ENCODE measurements at places on chromosomes 7 and 10.

- DNase-seq = no peak
Observed at GRCh38 chr10:91589015-91589657, 43.7 kb downstream of the PPP1R3C start.

DNA sequence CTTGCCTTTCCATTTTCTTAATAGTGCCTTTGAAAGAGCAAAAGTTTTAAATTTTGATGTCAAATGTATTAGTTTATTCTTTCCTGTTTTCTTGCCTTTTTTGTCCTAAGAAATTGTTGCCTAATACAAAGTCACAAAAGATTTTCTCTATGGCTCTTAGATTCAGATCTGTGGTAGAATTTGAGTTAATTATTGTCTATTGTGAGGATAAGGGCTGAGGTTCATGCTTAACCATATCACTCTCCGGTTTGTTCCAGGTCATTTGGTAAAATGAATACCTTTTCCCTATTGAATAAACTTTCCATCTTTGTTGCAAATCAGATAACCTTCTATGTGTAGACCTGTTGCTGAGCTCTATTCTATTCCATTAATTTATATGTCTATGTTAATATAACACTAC, 96.0 kb downstream of the NOD1 start:
- no peak for DNase-seq

- no peak for DNase-seq
Observed at GRCh38 chr10:118002581-118002980, 44.2 kb downstream of the RAB11FIP2 start.

GRCh38 chr10:15427843-15428414, 56.8 kb upstream of the FAM171A1 start:
- DNase-seq = no peak

DNA sequence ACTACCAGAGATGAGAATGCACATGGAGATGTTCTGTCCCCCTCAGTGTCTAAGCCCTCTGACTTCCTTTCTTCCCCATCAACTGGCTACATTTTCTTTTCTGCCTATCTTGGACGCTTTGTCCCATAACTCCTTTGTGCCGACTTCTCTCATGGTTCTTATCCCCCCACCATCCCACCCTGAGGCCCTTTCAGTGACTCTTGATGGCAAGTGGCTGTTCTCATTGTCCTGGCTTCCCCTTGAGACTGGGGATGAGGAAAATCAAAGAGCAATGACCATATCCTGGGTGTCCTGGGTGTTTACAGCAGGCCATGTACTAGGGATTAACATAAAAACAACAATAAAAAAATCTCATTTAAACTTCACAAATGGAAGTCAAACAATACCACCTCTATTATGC, 18.8 kb upstream of the GGCT start:
- no peak for DNase-seq

GRCh38 chr10:75987616-75988015, 556.2 kb downstream of the LRMDA start:
- DNase-seq = no peak

DNA sequence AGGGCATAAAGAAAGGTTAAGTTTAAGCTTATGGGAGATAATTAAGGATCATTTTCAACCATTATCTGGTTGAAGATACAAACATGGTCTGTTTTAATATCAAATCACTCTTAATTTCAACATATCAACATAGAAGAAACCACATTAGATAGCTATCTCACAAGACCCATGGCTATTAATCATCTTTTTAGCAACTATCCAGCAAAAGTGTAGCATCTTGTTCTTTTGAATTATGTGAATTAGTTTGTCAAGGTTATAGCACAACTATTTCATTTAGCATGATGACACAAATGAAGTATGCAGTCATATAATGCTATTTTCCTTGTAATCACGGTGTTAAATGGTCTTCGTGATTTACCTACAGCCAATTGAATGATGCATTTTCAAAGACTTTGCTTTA, 58.9 kb upstream of the PPP1R9A start:
- DNase-seq = no peak

DNA sequence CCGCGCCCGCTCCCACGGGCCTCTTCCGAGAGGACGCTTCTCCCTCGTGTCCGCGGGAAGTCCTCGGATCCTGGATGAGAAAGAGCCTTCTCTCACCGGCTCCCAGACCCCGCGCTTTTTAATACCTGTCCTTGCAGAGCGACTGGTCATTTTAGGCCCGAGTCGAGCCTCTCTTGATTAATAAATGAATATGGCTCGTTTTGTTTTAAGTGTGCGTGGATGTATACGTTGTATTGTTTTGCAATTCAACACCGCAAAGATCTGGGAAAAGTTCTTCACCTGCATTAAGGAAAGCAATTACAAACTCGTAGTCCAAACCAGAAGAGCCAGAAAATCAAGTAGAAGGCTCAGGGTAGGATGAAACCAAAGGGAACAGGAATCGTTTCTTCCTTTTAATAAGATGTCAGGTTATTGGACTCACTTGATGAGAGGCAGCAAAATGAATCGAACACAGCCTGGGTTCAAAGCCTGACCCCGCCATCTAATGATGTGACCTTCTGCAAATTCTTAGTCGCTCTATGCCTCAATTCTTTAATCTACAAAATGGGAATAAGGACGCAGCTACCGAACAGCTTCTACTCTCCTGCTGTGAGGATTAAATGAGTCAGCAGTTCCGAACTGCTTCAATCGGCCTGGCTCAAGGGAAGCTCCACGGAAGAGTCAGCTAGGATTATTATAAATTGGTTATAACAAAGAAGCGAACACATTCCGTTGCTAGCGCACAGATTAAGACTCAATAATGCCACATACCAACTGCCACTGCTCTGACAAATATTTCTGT, 277.8 kb upstream of the NEBL start:
- no peak for DNase-seq

DNA sequence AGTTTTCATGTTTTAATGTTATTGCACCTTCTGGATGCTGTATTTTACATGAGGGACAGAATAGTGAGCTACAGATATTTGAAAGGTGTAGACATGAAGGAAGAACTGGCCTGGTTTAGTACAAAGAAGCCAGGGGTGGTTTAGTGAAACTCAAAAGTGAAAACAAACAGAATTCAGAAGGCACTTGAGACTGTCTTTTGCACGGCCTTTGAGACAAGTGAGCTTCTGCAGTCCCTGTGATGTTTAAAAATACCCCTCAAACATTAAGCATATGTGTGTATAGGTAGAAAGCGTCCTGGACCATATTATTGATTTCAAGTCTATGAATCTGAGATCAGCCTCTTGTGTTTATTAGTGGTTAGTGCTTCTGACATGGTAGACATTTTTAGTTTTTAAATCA, 118.9 kb downstream of the CDK14 start:
- DNase-seq = no peak

DNA sequence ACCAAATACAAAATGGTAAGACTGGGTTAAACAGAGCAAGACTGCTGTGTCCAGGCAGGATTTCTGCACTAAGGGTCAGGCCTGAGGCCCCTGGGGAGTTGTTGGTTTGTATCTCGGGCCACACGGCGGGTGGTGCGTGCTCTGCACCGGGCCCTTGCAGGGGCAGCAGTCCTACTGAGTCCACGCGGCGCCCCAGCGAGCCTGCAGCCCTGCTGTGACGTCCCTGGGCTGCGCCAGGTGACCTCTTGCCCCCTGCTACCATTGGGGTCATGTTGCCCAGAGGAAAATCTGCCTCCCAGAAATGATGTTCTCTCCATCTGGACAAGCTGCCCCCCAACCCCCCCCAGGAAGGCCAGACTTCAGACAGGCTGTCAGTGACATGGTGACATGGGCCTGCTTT, 281.5 kb downstream of the CELF2 start:
- DNase-seq = no peak

DNA sequence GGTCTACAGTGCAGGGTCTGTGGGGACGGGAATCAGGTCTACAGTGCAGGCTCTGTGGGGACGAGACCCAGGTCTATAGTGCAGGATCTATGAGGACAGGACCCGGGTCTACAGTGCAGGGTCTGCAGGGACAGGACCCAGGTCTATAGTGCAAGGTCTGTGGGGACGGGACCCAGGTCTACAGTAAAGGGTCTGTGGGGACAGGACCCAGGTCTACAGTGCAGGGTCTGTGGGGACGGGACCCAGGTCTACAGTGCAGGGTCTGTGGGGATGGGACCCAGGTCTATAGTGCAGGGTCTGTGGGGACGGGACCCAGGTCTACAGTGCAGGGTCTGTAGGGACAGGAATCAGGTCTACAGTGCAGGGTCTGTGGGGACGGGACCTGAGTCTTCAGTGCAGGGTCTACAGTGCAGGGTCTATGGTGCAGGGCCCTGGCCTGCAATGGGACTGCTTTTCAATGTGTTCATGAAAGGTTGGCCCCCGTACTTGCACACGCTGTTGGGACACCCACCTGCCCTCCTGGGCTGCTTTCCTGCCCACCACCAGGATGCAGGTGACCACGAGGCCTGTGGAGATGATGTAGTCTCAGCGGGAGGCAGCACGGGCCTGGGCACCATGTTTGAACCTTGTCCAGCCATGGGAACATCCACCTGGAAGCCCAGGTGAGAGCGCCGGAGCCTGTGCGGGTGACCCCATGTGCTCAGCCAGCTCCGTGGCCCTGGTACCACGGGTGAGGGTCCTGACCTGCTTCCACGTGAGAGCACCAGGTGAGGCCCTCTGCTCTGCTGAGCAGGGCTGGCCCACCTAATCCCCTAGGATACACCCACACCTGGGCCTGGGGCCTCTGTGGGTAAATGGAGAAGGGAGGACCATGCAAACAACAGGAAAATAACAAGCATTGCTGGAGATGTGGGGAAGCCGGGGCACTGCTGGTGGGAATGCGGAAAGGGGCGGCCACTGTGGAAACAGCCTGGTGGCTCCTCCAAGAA, 91.4 kb upstream of the DIP2C start:
- DNase-seq = no peak

GRCh38 chr7:155576900-155577508, 30.6 kb upstream of the CNPY1 start:
- DNase-seq = no peak

DNA sequence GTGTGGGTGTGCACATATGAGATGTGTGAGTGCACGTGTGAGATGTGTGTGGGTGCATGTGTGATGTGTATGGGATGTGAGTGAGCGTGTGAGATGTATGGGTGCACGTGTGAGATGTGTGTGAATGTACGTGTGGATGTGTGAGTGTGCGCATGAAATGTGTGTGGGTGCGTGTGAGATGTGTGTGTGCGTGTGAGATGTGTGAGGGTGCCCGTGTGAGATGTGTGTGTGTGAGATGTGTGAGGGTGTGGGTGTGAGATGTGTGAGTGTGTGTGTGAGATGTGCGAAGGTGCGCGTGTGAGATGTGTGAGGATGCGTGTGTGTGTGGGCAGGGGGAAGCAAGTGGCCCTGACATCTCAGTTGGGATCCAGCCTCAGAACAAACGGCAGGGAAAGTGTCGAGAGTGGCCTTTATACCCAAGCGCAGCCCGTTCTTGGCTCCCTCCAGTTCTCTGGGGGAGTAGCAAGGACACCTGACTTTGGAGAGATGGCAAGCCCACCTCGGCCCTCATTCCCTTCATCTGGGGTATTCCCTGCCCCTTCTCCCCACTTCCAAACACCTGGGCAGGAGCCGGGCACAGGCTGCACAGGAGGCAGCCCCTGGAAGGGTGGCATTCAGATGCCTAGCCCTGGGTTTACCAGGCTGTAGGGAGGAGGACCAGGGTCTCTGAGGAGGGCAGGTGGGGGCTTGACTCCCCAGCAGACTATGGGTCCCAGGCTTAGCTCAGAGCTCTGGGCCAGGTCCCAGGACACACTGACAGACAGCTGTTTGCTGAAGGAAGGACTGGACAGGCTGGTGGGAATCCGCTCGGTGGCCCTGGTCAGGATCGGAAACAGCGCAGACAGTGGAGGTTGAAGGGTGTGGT, 31.6 kb downstream of the PPIF start:
- no peak for DNase-seq

DNA sequence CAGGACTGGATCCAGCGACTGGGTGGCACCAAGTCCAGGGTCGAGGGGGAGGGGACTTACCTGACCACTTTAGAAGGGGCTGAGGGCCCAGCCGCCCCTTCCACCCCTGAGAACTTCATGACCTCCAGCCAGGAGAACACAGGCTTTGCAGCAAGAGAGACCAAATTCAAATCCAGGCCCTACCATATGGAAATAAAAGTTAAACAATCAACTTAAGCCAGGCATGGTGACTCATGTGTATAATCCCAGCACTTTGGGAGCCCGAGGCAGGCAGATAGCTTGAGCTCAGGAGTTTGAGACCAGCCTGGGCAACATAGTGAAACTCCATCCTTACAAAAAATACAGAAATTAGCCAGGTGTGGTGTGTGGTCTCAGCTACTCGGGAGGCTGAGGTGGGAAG, 61.9 kb downstream of the COL13A1 start:
- no peak for DNase-seq

GRCh38 chr10:50882540-50882983, 2.9 kb downstream of the A1CF start:
- DNase-seq = no peak

- DNase-seq = peak; percentile 2
Observed at GRCh38 chr7:3333861-3334260, 32.8 kb downstream of the SDK1 start.

GRCh38 chr10:91590904-91591796, 41.7 kb downstream of the PPP1R3C start:
- DNase-seq = no peak

GRCh38 chr7:80775897-80776296, 137.5 kb downstream of the CD36 start:
- DNase-seq = no peak

GRCh38 chr10:130782467-130782866, 529.1 kb downstream of the TCERG1L start:
- no peak for DNase-seq

Data from nucleus accumbens (tissue), 56 donors.